NCI-H1092 (cell line): ENCODE measurements at places on chromosomes 4 and X.

DNA sequence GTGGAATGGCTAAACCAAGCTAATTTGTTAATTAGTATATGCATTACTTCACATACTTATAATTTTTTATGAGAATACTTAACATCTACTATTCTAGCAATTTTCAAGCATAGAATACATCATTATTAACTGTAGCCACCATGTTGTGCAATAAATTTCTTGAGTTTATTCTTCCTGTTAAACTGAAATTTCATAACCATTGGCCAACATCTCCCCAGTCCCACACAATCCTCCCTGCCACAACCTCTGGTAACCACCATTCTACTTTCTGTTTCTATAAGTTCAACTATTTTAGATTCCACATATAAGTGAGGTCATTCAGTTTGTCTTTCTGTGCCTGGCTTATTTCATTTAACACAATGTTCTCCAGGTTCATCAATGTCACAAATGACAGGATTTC, 208.5 kb downstream of the PPP4R3C start:
- no peak for DNase-seq

GRCh38 chrX:118595501-118596042, 100.0 kb downstream of the DOCK11 start:
- peak; percentile 38 for DNase-seq

DNA sequence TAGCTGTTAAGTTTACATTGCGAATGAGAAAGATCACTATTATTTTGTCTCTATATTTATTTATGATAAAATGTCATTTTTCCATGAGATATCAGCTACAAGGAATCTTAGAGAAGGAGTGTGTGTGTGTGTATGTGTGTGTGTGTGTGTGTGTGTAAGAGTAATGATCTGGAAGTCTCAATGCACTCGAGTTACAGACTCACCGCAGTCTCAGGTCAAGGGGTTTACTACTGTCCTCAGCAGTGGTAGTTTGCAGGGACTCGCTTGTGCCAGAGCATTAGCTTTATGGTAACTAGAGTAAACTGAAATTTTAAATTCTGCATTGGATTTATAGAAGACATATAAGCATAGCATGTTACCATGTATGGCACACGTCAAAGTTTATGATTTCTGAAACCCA, 30.8 kb downstream of the LRP2BP start:
- DNase-seq: no peak

DNA sequence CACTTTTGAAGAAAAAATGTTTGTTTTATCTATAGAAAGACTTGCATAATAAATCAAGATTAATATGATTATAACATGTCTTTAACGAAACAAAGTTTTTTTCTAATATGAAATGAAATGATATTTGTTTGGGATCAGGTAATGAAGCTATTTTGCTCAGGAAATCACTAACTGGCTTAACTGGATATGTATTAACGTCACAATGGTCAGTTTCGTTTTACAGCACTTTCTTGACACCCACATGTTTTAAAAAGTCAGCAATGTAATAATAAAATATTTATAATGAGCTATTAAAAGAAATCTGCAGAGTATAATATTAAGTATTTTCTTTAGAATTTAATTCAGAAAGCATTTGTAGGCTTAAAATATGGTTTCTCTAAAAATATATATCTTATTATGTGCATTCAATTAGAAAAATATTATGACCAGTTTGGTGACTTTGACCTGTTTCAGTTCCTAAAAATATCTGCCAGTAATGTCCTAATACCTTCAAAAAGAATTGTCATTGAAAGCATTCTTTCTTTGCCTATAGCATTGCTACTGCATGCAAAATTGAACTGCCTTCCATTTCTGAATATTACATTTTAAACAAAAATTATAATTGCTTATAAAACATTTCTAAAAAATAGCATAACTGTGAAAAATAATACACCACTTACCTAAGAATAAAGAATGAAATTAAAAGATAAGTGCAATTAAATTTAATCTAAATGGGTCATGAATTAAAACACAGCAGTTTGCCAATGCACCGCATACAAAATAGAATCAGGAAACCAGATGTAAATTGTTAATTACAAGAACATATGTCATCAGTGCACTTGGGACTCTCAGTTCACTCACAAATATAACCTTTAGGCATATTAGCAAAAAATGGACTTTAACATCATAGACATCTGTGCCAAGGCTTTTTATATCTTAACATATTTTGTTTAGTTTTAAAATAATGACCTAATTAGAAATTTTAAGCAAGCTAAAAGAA, 31.6 kb downstream of the TIGD2 start:
- no peak for DNase-seq

GRCh38 chrX:105973387-105973739, 65.2 kb downstream of the SERPINA7 start:
- DNase-seq: no peak

- no peak for DNase-seq
Observed at GRCh38 chrX:42708222-42708621, 69.7 kb downstream of the PPP1R2C start.

GRCh38 chr4:1471443-1472147, 65.4 kb upstream of the NKX1-1 start:
- DNase-seq: no peak

DNA sequence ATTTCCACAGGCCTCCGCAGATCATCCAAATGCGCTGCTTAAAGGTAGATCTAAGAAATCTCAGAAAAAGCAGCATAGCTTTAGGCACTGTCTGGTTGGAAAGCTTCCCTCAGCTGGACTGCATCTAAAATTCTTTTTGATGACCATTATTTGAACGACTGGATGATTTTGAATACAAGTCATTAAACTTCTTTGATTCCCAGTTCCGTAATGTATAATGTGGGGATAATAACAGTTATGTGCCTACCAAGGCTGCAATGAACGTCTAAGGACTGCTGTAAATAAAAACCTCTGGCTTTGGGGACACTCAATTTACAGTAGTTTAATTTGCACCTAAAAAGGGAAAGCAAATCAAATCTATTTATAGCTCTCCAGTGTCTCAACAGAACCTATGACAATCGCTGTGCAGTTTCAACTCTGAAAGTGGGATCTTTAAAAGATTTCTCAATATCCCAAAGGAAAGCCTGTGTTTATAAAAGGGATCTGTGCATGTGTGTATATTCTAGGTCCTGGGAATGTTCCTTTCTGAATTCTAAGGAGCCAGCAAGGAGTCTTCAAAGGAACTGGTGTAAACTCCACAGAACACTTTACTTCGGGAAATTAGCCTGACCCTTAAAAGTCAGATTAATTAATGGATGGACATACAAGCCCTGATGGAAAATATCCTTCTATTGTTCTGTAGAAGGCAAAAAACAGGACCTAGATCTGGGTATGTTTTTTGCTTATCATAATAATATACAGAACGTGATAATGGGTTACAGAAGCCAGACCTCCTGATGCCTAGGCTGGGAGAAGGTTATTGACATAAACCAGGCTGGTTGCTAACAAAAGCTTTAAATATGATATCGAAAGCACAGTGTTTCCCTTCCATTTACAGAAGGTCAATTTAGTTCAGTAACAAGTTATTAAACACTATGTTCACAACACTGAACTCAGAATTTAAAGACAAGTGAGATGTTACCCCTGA, 53.4 kb downstream of the AFAP1 start:
- DNase-seq: no peak

DNA sequence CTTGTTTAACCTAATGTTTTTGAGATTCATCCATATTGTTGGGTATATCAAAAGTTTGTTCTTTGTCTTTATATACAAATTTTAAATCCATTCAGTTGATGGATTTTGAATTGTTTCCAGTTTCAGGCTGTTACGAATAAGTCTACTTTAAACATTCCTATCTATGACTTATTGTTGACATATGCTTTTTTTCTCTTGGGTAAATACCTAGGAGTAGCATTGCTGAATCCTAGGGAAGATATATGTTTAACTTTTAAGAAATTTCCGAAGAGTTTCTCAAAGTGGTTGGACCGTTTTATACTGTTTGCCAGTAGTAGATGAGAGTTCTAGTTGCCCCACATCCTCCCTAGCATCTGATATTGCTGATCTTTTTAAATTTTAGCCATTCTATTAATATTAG, 60.9 kb upstream of the IL13RA1 start:
- no peak for DNase-seq

DNA sequence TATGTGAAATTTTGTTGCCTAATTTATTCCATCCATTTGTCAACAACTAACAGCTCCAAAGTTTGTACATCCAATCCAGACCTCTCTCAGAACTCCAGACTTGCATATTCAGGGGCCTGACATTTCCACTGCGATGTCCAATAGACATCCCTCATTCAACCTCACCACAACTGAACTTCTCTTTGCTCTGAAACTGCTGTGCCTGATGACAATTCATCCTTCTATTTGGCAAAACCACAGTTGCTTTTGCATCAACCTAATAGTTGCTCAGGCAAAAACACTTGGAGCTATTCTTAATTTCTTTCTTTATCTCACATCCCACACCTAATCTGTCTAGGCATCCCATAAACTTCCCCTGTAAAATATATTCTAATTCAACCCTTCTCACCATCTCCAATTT, 56.5 kb downstream of the ANTXR2 start:
- no peak for DNase-seq

DNA sequence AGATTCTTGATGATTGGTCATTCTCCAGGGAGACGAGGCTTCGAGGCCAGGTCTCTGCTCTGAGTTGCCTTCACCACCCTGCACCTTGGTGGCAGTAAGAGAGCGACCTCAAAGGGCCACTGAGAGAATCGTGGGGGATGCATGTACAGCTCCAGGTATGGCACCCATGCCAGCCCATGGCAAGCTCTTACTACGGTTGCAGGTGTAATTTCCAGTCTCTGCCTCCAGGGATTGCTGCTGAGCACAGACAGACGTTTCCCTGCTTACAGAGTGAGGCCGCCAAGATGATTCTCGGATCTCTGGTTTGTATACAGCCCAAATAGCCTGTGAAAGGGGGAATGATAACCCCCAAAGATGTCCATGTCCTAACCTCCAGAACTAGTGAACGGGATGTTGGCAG, 16.3 kb upstream of the DRD5 start:
- DNase-seq: no peak

GRCh38 chr4:185108185-185108584, 34.9 kb upstream of the SLC25A4 start:
- no peak for DNase-seq

- DNase-seq: no peak
Observed at GRCh38 chr4:48812866-48813265, 18.0 kb upstream of the OCIAD1 start.

DNA sequence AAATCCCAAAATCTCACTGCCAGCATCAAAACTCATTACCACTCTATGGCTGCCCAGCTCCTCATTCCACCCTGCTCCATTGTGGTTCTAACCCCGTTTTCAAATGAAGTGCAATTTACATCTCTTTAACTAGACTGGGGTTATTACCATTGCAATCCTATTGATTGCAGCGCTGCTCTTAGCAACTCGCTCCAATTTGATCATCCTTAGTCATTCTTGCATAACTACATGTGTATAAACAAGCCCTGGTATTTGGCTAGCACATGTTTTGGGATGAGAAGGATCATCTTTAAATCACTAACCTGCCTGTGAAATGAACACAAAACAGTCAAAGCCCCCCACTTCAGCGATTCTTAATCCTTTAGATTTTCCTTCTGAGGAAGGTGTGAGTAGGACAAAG, 340.1 kb upstream of the PPARGC1A start:
- no peak for DNase-seq

DNA sequence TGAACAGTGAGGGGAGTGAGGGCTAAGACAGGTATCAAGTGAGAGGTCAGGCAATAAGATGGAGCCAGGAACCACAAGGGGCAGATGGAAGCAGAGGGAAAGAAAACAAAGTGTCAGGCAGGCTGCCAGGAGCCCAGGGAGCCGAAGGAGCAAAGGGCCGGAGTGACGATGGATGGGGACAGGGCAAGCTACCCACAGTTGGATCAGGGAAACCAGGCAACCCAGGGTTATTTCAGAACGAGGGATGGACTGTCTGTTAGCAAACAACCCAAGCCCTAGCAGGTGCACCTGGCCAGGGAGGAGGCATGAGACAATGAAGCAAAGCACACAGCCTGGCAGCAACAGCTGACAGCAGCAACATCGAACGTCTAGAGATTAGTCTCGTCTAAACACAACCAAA, 39.2 kb downstream of the SEL1L3 start:
- DNase-seq: no peak

DNA sequence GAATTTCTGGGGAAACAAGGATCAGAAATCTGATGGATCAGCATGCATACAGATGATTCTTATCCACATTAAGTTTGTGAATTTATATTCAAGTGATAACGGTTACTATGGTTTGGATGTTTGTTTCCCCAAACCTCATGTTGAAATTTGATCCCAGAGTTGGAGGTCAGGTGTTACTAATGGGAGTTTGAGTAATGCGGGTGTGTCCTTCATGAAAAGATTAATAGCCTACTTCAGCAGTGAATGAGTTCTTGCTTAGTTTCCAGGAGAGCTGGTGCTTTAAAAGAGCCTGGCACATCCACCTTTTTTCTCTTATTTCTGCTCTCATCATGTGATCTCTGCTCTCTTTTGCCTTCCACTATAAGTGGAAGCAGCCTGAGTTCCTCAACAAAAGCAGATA, 712.4 kb downstream of the IL1RAPL1 start:
- no peak for DNase-seq

GRCh38 chr4:46389301-46389775, 590 bp downstream of the GABRA2 start:
- no peak for DNase-seq

- DNase-seq: no peak
Observed at GRCh38 chrX:119273420-119274192, 37.5 kb downstream of the PGRMC1 start.

- DNase-seq: no peak
Observed at GRCh38 chr4:123943976-123944375, 547.4 kb downstream of the SPRY1 start.

- no peak for DNase-seq
Observed at GRCh38 chr4:41610474-41610873, 72.5 kb downstream of the LIMCH1 start.

DNA sequence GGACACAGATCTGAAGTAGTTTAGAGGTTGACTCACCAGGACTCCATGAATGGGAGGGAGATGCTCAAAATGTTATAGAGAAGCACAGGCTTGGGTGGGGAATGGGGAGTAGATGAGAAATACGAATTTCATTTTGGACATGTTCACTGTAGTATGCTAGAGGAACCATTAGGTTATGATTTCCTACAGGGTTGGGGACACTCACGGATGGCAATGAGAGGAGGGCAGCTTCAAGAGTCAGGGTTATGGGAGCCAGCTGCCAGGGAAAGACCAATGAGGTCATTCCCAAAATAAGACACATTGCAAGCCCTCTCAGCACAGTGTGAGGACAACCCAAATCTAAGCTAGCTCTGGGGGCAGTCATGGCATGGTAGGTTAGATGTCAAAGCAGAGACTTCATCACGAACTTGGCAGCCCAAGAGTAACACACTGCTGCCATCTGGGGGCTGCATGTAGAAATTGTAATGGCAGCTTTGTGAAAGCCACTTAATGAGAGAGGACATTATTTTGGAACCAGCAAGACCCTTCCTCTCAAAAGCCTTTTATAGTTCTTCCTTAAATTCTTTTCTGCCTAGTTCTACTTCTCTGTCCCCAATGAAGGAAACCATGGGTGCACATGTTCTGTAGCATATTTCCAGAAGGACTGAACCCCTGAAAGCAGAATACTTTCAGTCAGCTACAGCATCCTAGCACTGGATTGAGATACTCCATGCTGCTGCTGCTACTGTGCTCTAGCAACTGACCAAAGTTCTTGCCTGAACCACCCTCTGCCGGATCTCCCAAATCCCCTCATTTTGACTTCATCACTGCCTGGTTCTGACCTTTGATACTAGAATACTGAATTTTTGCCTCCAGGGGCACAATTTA, 16.2 kb upstream of the ZCCHC12 start:
- DNase-seq: peak; percentile 12
